Activated naive CD4-positive, alpha-beta T cell treated with anti-CD3 and anti-CD28 coated beads, Interleukin-2, amount 50 U/mL, for 16 hours (primary cell): ENCODE measurements at places on chromosomes 4 and X.

GRCh38 chr4:24768006-24768405 lies 27.4 kb upstream of the SOD3 start:
- no peak for DNase-seq

GRCh38 chr4:182549356-182549755 lies 306.2 kb downstream of the TENM3 start:
- DNase-seq: no peak

DNA sequence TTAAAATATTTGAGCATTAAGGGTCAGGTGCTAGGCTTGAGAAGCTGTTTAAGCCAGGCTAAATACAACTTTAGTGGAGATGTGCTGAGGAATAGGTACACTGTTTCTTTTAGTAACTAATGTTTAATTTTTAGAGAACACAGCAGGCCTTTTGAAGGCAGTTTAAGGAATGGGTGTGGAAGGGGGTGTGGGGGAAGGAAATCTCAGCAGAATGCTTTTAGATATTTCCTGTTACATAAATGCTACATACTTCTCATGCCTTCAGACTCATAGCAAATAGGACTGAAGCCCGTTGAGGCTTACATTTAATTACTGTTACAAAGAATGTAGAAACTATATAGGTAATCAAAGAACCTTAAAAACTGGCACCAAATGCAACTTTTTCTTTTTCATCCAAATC lies 66.3 kb downstream of the WWC2 start:
- DNase-seq: no peak

GRCh38 chr4:19455196-19455595 lies 796.5 kb upstream of the SLIT2 start:
- DNase-seq: no peak

GRCh38 chr4:1337376-1337831 lies 9.6 kb upstream of the UVSSA start:
- peak; percentile 67 for DNase-seq

GRCh38 chr4:42452823-42453222 lies 55.5 kb downstream of the SHISA3 start:
- no peak for DNase-seq

- no peak for DNase-seq
Observed at GRCh38 chrX:38992441-38993096, 191.3 kb downstream of the MID1IP1 start.
